ENCODE measurements at places on chromosomes 12 and 14.

DNA sequence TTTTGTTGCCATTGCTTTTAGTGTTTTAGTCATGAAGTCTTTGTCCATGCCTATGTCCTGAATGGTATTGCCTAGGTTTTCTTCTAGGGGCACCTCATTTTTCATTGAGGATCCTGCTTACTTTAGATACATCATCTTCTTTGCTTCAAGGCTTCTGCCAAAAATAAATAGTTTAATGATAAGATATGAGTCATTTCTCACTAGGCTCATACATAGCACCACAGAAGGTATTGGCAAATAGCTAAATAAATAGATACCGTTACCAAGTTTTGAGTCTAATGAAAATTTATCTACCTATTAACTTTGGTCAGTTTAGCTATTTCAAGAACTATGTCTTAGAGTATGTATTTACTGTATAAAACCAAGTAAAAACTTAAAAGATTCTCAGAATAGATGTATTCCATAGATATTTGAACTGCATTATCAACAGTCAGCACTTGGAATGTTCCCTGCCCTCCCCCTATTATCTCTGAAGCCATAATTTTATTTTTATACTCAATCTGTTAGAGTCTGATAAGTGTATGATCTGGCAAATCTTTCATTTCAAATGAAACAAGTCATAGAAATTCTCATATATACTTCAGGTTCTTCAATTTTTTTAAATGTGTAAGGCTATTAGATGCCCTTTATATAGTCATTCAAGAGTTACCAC, 310.2 kb downstream of the CCDC91 start:
- no peaks in the 10 kb centered on the region for H3K4me1 ChIP-seq
- no peaks in the 10 kb centered on the region for H3K27me3 ChIP-seq
- no peak overlapping the region for H3K27ac ChIP-seq
- no peak for DNase-seq
- H3K4me3 ChIP-seq: no peak overlapping the region
- peaks cover 6% of the 10 kb centered on the region for H3K36me3 ChIP-seq

DNA sequence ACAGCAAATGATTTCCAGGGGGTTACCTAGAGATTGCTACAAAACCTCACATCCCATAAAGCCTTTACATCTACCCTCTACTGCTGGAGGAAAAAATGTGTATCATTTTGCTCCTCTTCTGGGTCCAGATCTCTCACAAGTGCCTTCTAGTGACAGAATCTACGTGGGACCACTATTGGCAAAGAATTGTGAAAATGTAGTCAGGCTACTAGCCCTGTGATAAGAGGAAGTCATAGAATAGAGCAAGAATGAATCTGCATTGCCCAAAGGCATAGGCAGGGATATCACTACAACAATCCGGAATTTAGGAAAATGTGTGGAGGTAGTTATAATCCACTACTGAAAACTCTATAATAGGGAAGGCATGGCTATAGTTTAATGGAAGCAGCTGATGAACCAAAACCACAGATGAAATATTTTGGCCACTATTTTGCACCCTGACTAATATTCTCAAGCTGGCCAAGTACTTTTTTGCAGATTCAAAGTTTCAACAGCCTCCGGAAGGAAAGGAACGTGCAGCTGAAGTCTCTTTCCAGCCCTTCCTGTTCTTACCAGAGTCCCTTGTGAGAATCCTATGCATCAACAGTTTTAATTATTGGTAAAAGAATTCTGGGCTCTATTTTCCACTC, 176.8 kb downstream of the PHLDA1 start:
- H3K4me3 ChIP-seq: no peak overlapping the region
- H3K36me3 ChIP-seq: no peaks in the 10 kb centered on the region
- H3K27ac ChIP-seq: no peak overlapping the region
- peaks cover 4% of the 10 kb centered on the region for H3K27me3 ChIP-seq

DNA sequence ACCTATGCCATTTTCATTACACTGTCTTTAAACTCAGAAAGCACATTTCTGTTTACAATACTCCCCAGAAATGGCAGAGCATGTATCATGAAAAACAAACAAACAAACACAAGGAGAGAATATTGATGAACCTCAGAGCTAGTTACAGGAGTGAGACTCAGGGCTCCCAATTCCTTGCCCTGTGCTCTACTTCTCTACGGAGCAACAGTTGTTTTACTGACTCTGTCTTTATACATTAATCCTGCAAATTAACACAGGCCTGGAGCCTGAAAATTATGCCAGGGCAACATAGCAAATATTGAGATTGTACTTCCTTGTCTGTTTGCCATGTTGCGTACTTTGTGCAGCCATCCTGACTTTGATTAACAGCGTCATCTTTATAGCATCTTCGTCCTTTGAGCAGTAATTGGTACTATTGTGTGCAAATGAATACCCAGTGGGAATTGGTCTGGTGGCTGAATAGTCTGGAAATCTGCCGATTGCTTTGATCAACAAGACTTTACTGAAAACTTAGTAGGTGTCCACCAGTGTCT, 15.2 kb upstream of the AKAP6 start:
- H3K4me3 ChIP-seq: no peak overlapping the region
- no peaks in the 10 kb centered on the region for H3K36me3 ChIP-seq
- H3K27me3 ChIP-seq: no peaks in the 10 kb centered on the region
- no peak for DNase-seq

- H3K27me3 ChIP-seq: no peaks in the 10 kb centered on the region
- no peaks in the 10 kb centered on the region for H3K36me3 ChIP-seq
- no peak for DNase-seq
- no peak overlapping the region for H3K4me3 ChIP-seq
Observed at GRCh38 chr12:124026755-124027745, 54.0 kb downstream of the ZNF664 start.

DNA sequence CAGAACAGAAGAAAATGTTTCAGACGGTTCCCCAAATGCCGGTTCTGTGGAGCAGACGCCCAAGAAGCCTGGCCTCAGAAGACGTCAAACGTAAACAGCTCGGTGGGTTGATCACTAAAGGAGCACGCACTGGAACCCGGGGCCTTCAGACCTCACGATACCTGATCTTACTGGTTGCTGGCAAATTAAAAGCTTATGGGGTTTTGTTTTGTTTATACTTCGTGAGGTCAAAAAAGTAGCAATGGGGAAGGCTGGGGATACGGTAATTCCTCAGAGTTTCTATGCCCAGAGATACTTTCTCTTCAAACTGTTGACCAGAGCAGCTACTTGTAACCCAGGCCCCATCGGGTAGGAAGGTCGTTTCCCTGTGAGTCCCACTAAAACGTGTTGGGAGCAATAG, 1.7 kb downstream of the CDKN1B start:
- H3K4me3 ChIP-seq: peak overlapping the region; percentile 99
- peak overlapping the region; percentile 97 for H3K27ac ChIP-seq
- peaks cover 32% of the 10 kb centered on the region for H3K36me3 ChIP-seq
- H3K27me3 ChIP-seq: no peaks in the 10 kb centered on the region
- no peak for DNase-seq

- H3K27ac ChIP-seq: peak overlapping the region; percentile 10
- H3K4me3 ChIP-seq: peak overlapping the region; percentile 21
- H3K27me3 ChIP-seq: no peaks in the 10 kb centered on the region
Observed at GRCh38 chr12:92570056-92570753, 132.6 kb upstream of the PLEKHG7 start.

DNA sequence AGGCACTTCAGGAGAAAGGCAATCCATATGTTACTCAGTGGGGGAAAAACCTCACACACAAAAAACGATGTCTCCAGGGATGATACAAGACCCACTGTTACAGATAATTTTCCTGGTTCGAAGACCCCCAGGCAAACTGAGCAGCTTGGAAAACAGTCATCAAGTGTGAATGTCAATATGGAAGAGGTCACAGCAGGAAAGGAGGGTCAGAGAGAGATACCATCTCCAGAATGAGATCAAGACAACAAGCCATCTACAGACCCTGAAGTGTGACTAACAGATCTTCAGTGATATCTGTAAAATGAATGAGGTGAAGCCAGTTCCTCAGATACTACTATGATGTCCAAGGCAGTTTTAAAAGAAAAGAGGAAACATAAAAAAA, 28.6 kb downstream of the GNS start:
- H3K4me1 ChIP-seq: peaks cover 12% of the 10 kb centered on the region
- H3K27me3 ChIP-seq: no peaks in the 10 kb centered on the region
- H3K4me3 ChIP-seq: no peak overlapping the region
- peaks cover 10% of the 10 kb centered on the region for H3K36me3 ChIP-seq
- no peak for DNase-seq

DNA sequence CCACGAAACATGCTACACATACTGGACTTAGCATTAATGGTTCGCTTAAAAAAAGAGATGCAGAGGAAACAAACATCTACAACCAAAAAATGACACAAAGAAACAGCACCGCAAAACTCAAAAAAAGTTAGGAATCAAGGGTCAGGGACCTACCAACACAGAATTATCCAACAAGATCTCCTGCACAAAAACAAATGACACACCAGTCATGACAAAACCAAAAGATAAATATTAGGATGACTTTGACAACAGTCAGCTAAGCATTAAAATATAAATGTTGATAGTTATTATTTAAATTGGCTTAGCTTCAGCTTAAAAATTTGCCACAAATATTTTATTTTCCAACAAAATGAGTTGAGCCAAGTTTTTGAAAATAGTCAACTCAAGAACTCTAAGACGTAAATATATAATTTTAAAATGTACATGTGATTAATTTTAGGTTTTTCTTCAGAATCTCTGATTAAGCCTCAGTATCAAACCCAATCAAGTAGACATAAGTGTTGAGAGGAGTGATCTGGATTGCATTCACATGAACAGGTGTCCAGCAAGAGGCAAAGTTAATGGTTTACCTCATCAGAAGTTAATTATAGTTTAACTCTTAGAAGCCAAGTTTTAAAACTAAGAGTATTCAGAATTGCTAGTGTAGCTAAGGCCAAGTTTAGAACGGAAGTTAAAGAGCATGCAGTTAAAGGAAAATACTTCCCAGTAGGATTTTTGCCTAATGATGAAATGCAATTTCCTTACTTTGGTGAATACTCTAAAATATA, 79.9 kb downstream of the HEATR5A start:
- H3K4me3 ChIP-seq: no peak overlapping the region
- H3K4me1 ChIP-seq: no peaks in the 10 kb centered on the region
- no peaks in the 10 kb centered on the region for H3K36me3 ChIP-seq
- no peaks in the 10 kb centered on the region for H3K27me3 ChIP-seq

GRCh38 chr14:61505815-61506809, 184.7 kb downstream of the PRKCH start:
- peaks cover 73% of the 10 kb centered on the region for H3K4me1 ChIP-seq
- no peak for DNase-seq
- H3K4me3 ChIP-seq: no peak overlapping the region
